Vein endothelial cell (primary cell): ENCODE measurements at places on chromosomes 12 and 14. TPM values are rescaled to one million over a fixed set of nuclear protein-coding genes. Genes with fewer than 3 reads are reported as not detected.

Gene PLA2G1B
- total RNA-seq, result not detected in 2 replicates

Gene SOX5
- 1.5 and 2.6 TPM in 2 replicates for total RNA-seq

Gene C14orf39
- total RNA-seq, result under 0.01 TPM in 1 of 2 replicates, not detected in the other

Gene GALC
- 10.3 and 21.2 TPM in 2 replicates for total RNA-seq

Gene PNP
- 343 and 388 TPM in 2 replicates for total RNA-seq

Gene CABP1
- total RNA-seq, result not detected in 2 replicates

Gene PLEKHH1
- total RNA-seq, result 0.10 and 0.33 TPM in 2 replicates

Gene ASIC1
- under 0.01 TPM in 1 of 2 replicates, not detected in the other for total RNA-seq

Gene KRT83
- not detected in 2 replicates for total RNA-seq

Gene ADCY6
- total RNA-seq, result 30.6 and 40.2 TPM in 2 replicates

Gene MUCL1
- not detected in 2 replicates for total RNA-seq

Gene SLC17A8
- not detected in 2 replicates for total RNA-seq

Gene SERPINA10
- total RNA-seq, result not detected in 2 replicates

Gene AKAP6
- 0.57 and 0.98 TPM in 2 replicates for total RNA-seq

Gene KIF26A
- 8.2 and 14.6 TPM in 2 replicates for total RNA-seq

Gene TEX52
- total RNA-seq, result not detected in 2 replicates

Gene GAS2L3
- total RNA-seq, result 21.9 and 39.6 TPM in 2 replicates

Gene OR4K15
- not detected in 2 replicates for total RNA-seq

Gene MRPL51
- 80.0 and 92.2 TPM in 2 replicates for total RNA-seq

Gene LRRK2
- total RNA-seq, result 0.33 and 2.0 TPM in 2 replicates

Gene PRIMA1
- total RNA-seq, result not detected in 2 replicates

Gene IKBIP
- 46.1 and 62.8 TPM in 2 replicates for total RNA-seq

Gene SRP54
- 62.4 and 67.4 TPM in 2 replicates for total RNA-seq

Gene KRT6C
- not detected in 2 replicates for total RNA-seq

Gene CINP
- total RNA-seq, result 45.4 and 57.2 TPM in 2 replicates

Gene ZNF410
- total RNA-seq, result 52.9 and 62.5 TPM in 2 replicates

Gene TGM1
- 0.98 and 1.8 TPM in 2 replicates for total RNA-seq

Gene APOF
- not detected in 2 replicates for total RNA-seq

Gene RHOJ
- total RNA-seq, result 209 and 210 TPM in 2 replicates

Gene TAS2R43
- 1.3 and 1.6 TPM in 2 replicates for total RNA-seq

Gene POLE2
- 8.8 and 16.0 TPM in 2 replicates for total RNA-seq

Gene JAG2
- 47.0 and 50.1 TPM in 2 replicates for total RNA-seq

Gene ENDOU
- not detected in 2 replicates for total RNA-seq

Gene TTC9
- total RNA-seq, result 0.65 and 1.3 TPM in 2 replicates

Gene GLIPR1
- total RNA-seq, result 17.6 and 24.8 TPM in 2 replicates

Gene MMP19
- total RNA-seq, result 0.65 and 0.86 TPM in 2 replicates

Gene MYRFL
- under 0.01 TPM in 1 of 2 replicates, not detected in the other for total RNA-seq

Gene CELA1
- not detected in 2 replicates for total RNA-seq

Gene PZP
- total RNA-seq, result 0.98 and 1.1 TPM in 2 replicates

Gene CRIP2
- 236 and 296 TPM in 2 replicates for total RNA-seq

Gene TESPA1
- not detected in 2 replicates for total RNA-seq

Gene LTBP2
- 243 and 301 TPM in 2 replicates for total RNA-seq

Gene KRT81
- not detected in 2 replicates for total RNA-seq

Gene UNC119B
- total RNA-seq, result 18.0 and 24.5 TPM in 2 replicates

Gene STXBP6
- under 0.01 TPM in 1 of 2 replicates, not detected in the other for total RNA-seq
